ENCODE measurements at places on chromosomes 4 and X. TPM values are rescaled to one million over a fixed set of nuclear protein-coding genes. Genes with fewer than 3 reads are reported as not detected.

DNA sequence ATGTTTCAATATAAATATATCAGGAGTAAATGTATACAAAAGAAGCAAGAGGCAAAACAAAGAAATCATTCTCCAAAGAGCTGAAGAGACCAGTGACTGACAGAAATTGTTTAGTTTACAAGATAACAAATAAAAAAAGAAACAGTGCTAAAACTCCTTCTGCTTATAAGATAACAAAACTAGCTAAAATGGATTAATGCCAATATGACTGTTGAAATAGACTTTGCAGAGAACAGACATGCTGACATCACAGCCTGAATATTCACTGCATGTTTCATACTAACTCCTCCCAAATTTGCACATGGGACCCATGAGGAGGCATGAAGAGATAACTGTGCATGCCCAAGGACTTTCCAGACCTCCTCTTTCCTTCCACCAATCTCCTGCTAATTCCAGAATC is 6.2 kb upstream of the GABRA4 start:
- DNase-seq: no peak

DNA sequence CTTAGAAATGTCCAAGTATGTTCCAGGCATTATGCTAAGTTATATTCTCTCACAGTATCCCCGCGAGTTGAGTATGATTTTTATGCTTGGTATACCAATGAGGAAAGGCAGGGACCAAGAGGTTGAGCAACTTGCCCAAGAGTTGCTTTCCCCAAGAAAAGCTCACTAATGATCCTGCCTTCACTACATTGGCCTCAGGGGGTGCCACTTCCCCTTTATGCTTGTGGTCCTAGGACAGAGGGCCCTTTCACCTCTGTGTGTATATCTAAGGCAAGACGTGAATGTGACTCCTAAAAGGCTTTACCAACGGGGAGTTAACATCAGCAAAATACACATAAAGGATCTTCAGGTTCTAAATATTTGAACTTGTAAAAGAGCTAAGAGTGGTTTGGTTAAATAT is 164.4 kb upstream of the CPEB2 start:
- DNase-seq: no peak

DNA sequence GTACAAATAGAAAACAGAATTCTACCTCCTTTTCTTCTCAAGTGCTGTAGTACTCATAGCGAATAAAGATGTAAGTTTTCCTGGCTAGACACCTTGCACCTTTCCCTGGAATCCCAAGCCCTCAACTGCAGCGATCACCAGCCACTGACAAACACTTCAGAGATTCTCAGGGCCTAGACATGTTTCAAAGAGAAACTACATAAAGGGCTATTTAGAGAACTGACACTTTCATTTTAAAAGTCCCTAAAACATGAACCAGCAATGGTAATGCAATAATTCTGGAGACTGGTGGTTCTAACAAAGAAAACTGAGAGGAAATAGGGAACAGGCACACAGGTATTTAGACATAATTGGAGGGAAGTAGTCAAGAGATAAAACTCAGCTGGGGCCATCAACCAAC is 35.7 kb downstream of the FANCB start:
- DNase-seq: no peak

GRCh38 chr4:117383468-117383867 is 298.1 kb upstream of the TRAM1L1 start:
- no peak for DNase-seq

DNA sequence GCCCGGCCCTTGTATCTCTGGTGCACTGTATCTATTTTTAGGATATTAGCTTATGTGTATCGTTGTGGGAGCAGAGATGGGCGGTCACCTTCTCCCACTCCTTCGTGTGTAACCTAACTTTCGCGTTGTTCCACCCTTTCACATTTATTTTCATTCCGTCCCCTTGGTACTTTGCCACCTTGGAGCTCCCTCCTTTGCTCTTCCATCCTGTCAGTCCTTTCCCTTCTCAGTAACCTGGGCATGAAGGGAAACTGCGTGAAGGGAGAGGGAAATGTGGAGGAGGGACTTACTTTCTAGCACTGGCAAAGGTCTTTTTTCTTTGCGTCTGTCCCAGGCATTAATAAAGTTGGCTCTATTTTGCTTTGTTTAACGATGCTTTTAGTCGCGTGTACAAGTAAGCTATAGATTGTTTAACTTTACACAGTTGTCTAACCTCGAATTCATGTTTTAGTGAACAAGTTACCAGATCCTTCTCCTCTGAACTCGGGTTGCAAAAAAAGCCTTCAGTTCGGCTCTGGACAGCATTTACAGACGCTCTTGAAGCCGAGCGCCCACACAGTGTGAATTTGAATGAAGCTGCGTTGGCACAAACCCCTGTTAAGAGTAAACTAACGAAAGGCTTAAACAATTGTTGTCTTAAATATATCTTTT is 3.9 kb downstream of the PCDH10 start:
- peak; percentile 36 for DNase-seq

SMIM10 gene
- total RNA-seq: 11.8 TPM

DNA sequence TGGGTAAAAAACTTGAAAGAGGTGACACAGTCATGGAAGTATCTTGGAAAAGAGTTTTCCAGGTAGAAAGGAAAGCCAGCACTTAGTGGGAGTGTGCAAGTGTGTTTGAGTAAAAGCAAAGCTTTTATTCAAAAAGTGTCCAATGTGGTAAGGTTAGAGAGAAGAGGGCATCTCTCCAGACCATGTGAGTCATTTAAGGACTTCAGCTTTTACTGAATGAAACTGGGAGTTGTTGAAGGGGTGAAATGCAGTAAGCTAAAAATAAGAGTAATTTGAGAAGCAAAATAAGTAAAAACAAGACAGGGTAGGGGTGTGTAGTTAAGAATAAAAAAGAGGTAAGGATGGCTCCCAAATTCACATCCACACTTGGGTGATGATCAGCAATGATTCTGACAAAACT is 238.9 kb downstream of the SLC7A11 start:
- DNase-seq: no peak

PROM1 gene
- total RNA-seq: 0.17 TPM

HMX1 gene
- not detected for total RNA-seq

- DNase-seq: no peak
Measured at GRCh38 chr4:159549098-159549518, 446.2 kb downstream of the RAPGEF2 start.

ZCCHC18 gene
- total RNA-seq: not detected

- DNase-seq: no peak
Measured at GRCh38 chr4:8004066-8004465, 64.4 kb upstream of the AFAP1 start.

- DNase-seq: no peak
Measured at GRCh38 chr4:177404986-177405385, 37.3 kb downstream of the AGA start.

GRCh38 chrX:134753718-134754008 is 95.4 kb upstream of the PLAC1 start:
- no peak for DNase-seq

Data from Caki2 (cell line).